Kidney tubule cell (primary cell): ENCODE measurements at places on chromosomes 7 and 10.

- no peak for DNase-seq
These were observed 446.1 kb downstream of the GRM8 start for GRCh38 chr7:126806614-126807013.

DNA sequence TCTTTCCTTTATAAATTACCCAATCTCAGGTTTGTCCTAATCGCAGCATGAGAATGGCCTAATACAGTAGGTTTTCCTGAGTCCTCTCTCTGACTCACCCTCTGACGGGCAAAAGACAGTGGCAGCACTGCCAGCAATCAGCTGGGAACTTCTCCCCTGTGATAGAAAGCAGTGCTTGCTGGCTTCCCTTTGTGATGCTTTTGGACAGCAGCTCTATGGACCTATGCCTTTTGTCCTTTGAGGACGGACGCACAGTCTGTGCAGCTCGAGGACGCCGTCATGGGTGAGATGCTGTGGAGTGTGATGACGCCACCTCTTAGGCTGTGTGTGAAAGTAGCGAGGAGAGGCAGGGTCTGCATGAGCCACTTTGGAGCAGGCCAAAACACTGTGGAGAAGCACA, 68.8 kb downstream of the KIAA1217 start:
- no peak for DNase-seq

- DNase-seq, result no peak
These were observed 190.0 kb upstream of the KLF6 start for GRCh38 chr10:3975016-3975415.

DNA sequence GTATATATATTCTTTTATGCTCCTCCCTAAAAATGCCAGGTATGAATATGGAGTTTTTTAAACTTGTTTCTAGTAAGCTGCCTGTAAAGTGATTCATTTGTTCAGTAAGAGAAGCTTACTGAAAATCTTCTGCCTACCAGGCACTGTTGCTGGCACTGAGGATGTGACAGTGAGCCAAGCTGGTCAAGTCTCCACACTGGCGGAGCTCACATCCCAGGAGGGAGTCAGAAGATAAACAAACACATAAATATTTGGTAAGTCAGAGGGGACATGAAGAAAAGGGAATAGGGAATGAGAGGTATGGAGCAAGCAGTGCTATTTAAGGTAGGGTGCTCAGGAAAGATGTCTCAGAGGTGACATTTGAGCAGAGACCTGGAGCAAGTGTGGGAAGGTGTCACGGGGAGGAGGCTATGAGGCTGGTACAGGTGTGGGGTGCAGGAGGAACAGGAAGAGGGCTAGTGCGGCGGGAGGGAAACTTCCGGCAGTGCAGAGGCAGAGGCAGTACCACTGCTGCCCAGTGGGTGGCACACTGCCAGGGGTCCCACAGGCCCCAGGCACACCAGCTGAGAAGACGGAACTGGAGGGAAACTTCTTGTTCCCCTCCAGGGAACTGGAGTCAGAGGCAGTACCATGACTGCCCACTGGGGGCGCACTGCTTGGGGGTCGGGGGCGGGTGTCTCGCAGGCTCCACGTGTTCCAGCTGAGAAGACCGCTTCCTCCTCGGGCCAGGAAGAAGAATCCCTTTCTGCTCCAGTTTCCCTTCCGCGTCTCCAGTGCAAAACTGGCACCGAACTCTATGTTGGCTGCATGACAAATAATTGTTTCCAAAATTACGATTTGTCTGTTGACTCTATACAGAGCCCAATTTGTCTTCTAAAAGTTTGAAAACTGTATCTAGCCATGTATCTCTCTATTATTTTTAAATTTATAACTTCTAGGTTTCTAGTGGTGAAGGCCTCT, 161.0 kb downstream of the TEX36 start:
- DNase-seq, result peak; percentile 29

DNA sequence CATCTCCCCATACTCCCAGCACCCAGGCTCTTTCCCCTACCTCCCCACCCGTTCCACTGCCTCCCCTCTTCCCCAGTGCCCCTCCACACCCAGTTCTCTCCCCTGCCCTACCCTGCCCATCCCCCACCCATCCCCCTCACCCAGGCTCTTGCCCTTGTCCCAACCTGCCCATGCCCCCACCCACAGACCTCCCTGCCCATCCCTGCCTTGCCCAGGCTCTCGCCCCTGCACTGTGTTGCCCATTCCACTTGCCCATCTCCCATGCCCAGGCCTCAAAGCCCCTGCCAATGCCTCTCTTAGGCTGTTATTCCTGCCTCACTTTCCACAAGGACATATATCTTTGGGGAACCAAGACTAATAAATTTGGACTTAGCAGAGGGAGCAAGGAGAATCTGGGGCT, 262.6 kb upstream of the CXCL12 start:
- DNase-seq, result no peak

DNA sequence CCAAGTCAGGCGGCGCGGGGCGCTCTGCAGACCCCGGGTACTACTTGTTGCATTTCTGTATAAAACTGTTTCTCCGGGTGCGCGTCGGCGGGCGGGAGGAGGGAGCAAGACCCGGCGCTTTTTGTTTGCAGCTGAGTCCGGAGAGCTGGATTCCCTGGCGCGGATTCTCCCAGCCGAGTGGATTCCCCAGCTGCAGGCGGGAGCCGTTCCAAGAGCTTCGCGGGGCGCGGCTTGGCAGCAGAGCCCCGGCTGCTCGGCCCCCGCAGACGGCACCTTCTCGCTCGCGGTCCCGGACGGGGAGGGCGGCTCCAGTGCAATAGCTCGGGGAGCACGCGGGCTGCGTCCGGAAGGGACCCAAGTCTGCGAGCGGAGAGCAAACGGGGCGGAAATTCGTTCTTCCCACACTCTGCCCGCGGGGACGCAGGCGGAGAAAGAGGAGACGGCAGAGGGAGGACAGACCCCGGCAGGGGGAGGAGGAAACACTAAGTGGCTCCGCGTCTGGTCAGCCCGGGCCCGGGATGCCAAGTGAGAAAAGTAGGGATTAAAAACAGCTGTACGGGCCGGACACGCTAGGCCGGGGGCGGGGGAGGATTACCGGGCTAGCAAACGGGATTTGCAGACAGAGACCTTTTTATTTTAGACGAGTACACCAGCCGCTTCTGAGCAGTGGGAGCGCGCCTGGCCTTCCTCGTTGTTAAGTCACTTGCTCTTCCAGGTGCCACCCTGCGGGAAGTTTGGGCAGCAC, at the start of gene TRIL:
TRIL (minus strand) TSS at position 96 of the 745 bp plus-strand sequence. CDS start 284 bp downstream, outside the sequence.
- peak; percentile 14 for DNase-seq

DNA sequence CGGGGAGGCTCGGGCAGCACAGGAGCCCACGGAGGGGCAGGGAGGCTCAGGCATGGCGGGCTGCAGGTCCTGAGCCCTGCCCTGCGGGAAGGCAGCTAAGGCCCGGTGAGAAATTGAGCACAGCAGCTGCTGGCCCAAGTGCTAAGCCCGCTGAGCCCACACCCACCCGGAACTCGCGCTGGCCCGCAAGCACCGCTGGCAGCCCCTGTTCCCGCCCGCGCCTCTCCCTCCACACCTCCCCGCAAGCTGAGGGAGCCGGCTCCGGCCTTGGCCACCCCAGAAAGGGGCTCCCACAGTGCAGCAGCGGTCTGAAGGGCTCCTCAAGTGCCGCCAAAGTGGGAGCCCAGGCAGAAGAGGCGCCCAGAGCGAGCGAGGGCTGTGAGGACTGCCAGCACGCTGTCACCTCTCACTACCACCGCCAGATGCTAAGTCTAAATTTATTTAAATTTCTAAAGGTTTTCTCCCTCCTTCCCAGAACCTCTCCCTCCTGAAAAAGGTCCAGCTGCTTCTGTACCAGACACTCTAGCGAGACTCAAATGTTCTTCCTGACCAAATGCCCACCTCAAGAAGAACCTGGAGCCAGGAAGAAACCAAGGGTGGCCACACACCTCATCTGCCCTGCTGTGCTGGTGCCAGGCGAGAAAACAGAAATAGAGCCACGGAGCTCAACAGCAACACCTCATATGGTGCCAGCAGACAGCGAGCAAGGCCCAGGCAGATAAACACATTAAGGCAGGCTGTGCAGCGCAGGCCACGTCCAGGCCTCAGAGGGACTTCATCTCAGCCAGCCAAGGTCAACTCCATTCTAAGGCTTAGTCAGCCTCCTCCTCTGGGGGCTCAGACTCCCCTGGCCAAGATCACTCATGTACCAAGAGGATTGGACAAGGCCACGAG, 47.0 kb downstream of the KCNMA1 start:
- DNase-seq, result no peak

DNA sequence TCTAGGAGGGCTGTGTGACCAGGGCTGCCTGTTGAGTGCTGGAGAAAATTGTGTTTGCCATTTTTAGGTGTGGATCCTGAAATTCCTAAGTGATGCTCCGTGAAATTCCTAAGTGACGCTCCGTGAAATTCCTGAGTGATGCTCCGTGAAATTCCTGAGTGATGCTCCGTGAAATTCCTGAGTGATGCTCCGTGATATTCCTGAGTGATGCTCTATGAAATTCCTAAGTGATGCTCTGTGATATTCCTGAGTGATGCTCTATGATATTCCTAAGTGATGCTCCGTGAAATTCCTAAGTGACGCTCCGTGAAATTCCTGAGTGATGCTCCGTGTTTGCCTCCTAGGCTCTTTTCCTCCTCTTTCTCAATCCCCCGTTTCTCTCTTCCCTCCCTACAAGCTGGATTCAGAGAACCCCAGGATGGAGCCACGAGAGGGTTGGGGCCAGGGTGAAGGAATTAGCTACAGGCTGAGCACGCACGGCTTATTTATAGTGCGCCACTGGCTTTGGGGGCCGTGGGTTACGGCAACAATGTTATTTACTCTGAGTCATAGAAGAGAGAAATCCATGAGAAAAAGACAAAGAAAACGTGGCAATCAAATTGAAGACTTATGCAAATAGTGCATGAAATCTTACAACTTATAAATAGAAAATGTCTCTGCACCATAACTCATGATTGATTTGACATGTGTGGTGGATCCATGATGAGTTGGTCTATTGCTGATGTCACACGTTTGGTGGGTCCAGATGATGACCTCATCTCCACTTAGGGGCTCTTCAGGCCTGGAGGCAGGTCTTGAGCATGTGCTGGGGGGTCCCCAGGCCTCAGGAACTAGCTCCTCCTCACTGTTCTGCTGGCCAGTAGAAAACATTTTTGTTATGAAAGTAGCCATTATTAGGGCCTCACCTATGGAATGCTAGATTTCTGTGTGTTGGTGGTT, 224.6 kb downstream of the WDR37 start:
- peak; percentile 11 for DNase-seq

GRCh38 chr10:68861253-68861652, 33.9 kb downstream of the STOX1 start:
- DNase-seq, result peak; percentile 13
